Parietal lobe (tissue), 2 donors: ENCODE measurements at places on chromosomes 6 and 20. TPM values are rescaled to one million over a fixed set of nuclear protein-coding genes. Genes with fewer than 3 reads are reported as not detected.

The CDSN gene
- not detected for total RNA-seq

The CCNC gene
- 92.0 TPM for total RNA-seq

The TFAP2A gene
- total RNA-seq, result not detected

The SLC52A3 gene
- not detected for total RNA-seq

The CD83 gene
- total RNA-seq, result 19.7 TPM

The IL17A gene
- total RNA-seq, result not detected

The MTRF1L gene
- 23.2 TPM for total RNA-seq

The SLC35D3 gene
- not detected for total RNA-seq

The UNC93A gene
- total RNA-seq, result not detected

The USP49 gene
- total RNA-seq, result 24.4 TPM

The CGA gene
- not detected for total RNA-seq

The CD24 gene
- 943 TPM for total RNA-seq

The STK4 gene
- 59.5 TPM for total RNA-seq

The GABRR1 gene
- total RNA-seq, result not detected

The TFAP2D gene
- total RNA-seq, result not detected

The ULBP1 gene
- 1.9 TPM for total RNA-seq

The TLDC2 gene
- total RNA-seq, result not detected

The COL20A1 gene
- 5.0 TPM for total RNA-seq

The PRDM13 gene
- total RNA-seq, result not detected

The LY6G6C gene
- not detected for total RNA-seq

The KCNG1 gene
- 27.5 TPM for total RNA-seq

The MCHR2 gene
- 8.5 TPM for total RNA-seq

The SPDEF gene
- not detected for total RNA-seq

The FERMT1 gene
- total RNA-seq, result 2.8 TPM

The SIRPD gene
- not detected for total RNA-seq

The CLVS2 gene
- total RNA-seq, result 70.1 TPM

The PCED1A gene
- total RNA-seq, result 32.9 TPM

The HLA-DPA1 gene
- 0.94 TPM for total RNA-seq

The BEND6 gene
- 20.7 TPM for total RNA-seq

The TP53TG5 gene
- 1.9 TPM for total RNA-seq

The MAFB gene
- 9.4 TPM for total RNA-seq
